ENCODE measurements at places on chromosomes 2 and 18.

DNA sequence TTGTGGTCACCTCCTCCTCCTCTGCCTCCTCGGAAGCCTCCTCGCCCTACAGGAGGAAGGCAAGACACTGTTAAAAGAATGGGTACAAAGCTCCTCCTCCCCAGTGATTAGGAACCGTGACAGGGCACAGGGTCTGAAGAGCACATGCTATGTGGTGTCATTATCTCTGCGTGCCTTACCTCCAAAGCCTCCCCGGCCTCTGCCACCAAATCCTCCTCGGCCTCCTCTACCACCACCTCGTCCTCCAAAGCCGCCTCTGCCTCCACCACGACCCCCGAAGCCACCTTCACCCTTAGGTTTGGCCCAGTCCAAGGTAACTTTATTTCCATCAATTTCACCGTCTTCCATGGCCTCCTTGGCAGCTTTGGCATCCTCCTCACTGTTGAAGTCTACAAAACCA lies 9.1 kb downstream of the NCL start:
- no peak for DNase-seq

GRCh38 chr2:119487434-119488244 lies 36.6 kb downstream of the SCTR start:
- no peak for DNase-seq

GRCh38 chr2:174597345-174598047 lies at the start of gene WIPF1:
Gene WIPF1, minus strand, starts transcription at chr2:174597804. Its CDS starts 12,231 bp downstream, at chr2:174585573.
- DNase-seq = peak; percentile 44

GRCh38 chr2:241009601-241010530 lies 11.4 kb downstream of the SNED1 start:
- DNase-seq = no peak

- DNase-seq = no peak
Measured at GRCh38 chr2:226676618-226677017, 123.0 kb downstream of the IRS1 start.

DNA sequence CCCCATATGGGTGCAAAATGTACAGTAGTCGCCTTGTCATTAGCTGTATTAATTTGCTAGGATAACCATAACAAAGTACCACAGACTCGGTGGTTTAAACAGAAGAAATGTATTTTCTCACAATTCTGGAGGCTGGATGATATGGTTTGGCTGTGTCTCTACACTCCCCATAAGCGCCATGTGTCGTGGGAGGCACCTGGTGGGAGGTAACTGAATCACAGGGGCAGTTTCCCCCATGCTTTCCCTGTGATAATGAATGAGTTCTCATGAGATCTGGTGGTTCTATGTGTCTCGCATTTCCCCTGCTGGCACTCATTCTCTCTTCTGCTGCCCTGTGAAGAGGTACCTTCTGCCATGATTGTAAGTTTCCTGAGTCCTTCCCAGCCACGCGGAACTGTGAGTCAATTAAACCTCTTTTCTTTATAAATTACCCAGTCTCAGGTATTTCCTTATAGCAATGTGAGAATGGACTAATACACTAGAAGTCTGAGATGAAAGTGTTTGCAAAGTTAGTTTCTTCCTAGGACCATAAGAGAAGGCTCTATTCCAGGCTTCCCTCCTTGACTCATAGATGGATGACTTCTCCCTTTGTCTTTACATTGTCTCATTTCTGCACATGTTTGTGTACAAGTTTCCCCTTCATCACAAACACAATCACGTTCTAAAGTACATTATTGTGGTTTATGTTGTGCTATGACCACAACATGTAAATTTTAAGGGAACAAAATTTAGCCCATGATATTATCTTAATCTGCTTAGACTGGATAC lies 1442.6 kb downstream of the SUCLG1 start:
- DNase-seq = no peak

DNA sequence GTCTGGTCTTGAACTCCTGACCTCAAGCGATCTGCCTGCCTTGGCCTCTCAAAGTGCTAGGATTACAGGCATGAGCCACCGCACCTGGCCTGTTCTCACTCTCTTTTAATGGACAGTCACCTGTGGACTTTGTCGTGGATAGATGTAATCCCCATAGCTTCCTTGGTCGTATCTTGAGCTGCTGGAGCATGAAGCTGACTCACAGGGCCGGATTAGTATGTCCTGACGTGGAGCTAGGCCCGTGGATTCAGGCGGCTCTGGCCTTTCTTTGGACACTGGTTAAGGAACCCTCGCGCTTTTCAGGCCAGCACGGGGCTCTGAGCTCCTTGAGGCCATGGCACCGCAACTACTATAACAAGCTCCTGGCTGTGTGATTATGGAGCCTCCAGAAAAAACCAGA lies 27.5 kb upstream of the GBX2 start:
- DNase-seq = no peak

GRCh38 chr18:67417864-67418523 lies 98.5 kb downstream of the DSEL start:
- DNase-seq = no peak

DNA sequence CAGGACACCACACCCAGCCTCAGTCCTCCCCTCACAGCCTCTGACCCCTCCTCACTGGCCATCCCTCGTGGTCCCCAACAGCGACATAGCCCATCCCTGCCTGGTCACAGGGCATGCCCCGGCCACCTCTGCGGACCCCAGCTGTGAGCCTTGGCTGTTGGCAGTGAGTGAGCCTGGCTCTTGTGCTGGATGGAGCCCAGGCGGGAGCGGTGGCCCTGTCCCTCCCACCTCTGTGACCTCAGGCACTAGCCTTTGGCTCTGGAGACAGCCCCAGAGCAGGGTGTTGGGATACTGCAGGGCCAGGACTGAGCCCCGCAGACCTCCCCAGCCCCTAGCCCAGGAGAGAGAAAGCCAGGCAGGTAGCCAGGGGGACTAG lies 7.9 kb downstream of the DES start:
- no peak for DNase-seq

DNA sequence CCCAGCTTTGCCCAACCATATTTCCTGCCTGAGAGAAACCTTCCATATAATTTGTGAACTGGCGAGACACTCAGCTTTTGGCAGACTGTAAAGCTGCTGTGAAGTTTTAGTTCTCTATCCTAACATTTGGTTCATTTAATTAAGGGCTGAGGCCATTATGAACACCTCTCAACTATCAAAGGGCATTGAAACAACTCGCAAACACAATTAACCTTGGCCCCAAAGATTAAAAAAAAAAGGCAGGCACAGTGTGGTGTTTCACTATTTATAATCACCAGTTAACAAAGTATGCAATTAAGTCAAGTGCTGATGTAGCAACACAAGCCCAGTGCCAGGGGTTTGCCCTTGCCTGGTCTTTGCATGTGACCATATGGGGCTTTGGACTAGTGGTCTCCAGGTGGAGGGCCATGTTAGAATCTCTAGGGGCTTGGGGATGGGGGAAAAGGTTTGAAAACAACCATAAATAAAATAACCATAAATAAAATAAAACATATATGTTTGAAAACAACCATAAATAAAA lies 297.6 kb upstream of the SKOR2 start:
- no peak for DNase-seq

- DNase-seq = no peak
Measured at GRCh38 chr18:9931146-9931545, 17.3 kb downstream of the VAPA start.

DNA sequence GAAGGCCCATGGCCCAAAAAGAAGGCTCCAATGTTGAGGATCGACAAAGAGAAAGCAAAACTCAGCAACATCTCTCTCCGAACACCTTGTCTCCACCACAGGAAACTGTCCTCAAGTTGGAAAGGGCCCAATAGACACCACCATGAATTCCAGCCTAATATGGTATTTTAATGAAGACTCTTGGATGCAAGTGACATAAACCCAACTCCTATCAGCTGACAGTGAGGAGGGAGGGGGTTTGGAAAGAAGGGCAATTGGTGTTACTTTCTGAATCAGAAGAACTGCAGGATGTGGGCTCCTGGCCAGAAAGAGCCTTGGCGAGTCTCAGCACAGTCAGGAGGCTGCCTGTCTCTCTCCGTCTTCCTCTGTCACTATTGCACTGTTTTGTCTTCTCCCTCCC lies 40.3 kb upstream of the SIGLEC15 start:
- no peak for DNase-seq

- no peak for DNase-seq
Measured at GRCh38 chr2:75108937-75109482, 90.3 kb downstream of the TACR1 start.
